Activated T-helper 2 cell treated with anti-CD3 and anti-CD28 coated beads, Interferon-gamma antibody, Interleukin-2, Interleukin-4, amounts not matched to agents 10 μg/mL and 5 μg/mL and 100 μg/mL, durations not matched to agents 14 hours and 24 hours and 36 hours (primary cell): ENCODE measurements at places on chromosomes 2 and 18. TPM values are rescaled to one million over a fixed set of nuclear protein-coding genes. Genes with fewer than 3 reads are reported as not detected.

NDUFAF7 gene
- total RNA-seq, result 19.8 and 21.2 TPM in 2 replicates

SNED1 gene
- 1.5 and 1.7 TPM in 2 replicates for total RNA-seq

CNTNAP5 gene
- total RNA-seq, result not detected in 2 replicates

DNA sequence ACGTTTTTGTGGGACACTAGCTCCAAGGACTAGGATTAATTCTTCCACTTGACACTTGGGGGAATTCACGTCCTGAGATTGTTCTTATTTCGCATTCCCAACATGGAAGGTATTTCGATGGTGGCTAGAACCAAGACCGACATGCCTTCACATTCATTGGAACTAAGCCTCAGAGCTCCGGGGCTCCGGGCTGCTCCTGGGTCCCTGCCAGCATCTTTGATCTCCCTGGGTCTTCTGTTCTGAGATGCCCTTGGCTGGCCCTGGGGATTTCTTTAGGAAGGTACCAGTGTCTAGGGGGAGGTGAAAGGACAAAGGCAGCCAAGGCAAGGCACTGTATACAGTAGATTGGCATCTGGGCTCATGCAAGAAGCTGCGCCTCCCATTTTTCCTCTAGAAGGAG, 76.8 kb downstream of the DYSF start:
- no peak for DNase-seq

DNA sequence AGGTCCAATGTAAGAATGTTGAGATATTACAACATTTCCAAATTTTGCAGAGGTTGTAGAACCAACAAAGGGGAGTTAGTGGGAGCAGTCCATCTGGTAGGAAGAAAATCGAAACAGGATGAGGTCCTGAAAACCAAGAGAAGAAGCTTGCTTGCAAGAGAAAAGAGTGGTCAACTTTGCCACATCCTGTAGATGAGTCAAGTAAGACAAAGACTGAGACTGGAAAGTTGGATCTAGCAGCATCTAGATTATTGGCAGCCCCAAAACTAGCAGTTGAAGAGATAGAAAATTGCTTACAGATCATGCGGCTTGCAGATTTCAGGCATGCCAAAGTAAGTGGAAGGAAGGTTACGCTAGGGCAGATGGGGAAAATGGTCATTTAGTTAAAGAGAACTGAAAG, 378.9 kb downstream of the GRB14 start:
- DNase-seq, result no peak

DNA sequence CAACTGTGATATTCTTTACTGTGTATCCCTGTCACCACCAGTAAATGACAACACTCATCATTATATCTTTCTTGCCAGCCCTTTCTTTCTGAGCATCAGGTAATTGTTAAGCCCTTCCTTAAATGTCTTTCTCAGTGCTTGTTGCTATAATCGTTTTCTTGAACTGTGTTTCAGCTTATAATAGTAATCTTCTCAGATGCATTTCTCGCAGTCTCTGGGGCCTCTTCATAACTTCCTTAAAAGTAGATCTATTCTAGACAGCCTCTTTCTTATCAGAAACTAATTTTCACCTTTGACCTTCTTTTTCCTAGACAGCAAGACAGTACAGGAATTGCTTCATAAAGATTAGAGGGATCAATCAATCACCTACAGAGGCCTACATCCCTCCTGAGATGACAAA, 648.1 kb downstream of the CPS1 start:
- DNase-seq, result no peak

GRCh38 chr2:52964916-52965530, 802.6 kb upstream of the CHAC2 start:
- DNase-seq, result no peak

- DNase-seq, result peak; percentile 53
Measured at GRCh38 chr18:46343931-46344372, 239.8 kb downstream of the HAUS1 start.

GRCh38 chr2:113962692-113963480, 73.0 kb downstream of the ACTR3 start:
- DNase-seq, result no peak

GRCh38 chr2:14975381-14975780, 342.9 kb downstream of the LRATD1 start:
- no peak for DNase-seq

GRCh38 chr18:66393463-66393862, 210.4 kb downstream of the CDH19 start:
- no peak for DNase-seq
